ENCODE measurements at places on chromosomes 2 and 18.

GRCh38 chr2:7419814-7420311, 502.7 kb downstream of the RNF144A start:
- no peak for DNase-seq

GRCh38 chr2:102788216-102788884, 26.5 kb downstream of the TMEM182 start:
- DNase-seq, result no peak

- no peak for DNase-seq
These were observed 35.6 kb upstream of the PNPT1 start for GRCh38 chr2:55729136-55729685.

DNA sequence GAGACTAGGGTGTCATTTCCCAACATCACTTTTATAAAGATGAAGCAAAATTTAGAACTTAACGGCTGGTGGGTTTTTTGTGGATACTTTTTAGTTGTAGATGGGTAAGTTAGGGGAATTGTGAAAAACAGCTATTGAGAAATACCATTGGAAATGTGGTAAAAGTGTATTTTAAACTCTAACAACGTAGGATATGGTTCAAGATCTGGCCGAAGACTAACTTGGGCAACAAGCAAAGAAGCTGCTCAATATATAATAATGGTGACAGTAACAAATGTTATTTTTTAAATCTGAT, 1.6 kb downstream of the DNAH7 start:
- no peak for DNase-seq

DNA sequence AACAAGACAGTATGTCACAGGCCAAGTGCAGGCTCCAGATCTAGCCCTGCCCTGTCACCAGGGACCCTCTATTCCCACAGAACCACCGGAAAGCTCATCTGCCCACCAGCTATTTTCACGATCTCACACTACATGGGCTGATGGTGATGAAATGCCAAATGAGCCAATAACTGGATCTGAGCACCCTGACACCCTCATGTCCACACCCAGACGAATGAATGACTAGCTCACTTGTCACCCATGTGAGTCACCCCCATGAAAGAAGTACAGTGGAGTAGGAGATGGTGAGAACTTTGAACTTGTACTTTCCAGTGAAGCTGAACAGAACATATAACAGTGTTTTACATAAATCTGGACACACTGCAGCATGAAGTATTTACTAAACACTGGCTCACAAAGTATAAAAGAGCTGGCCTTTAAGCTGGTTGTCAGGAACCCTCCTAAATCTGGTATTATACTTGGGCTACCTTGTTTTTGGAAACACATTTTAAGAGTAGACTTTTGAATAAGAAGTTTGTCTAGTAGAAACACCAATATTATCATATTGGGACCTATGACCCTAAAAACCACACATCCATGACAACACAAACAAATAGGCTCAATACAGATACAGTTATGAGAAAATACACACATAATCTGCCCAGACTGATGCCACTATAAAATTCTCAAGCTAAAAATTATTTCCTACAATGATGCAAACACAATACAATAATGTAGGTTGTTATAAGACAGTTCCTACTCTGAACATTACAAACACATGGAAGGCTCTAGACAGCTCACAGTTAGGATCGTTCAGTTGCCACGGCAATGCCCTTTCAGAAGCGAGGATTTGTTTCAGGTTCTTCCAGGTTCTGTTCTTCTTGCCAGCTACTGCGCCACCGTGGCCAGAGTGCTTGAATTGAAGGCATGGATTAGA, 19.0 kb downstream of the INO80C start:
- DNase-seq, result no peak

DNA sequence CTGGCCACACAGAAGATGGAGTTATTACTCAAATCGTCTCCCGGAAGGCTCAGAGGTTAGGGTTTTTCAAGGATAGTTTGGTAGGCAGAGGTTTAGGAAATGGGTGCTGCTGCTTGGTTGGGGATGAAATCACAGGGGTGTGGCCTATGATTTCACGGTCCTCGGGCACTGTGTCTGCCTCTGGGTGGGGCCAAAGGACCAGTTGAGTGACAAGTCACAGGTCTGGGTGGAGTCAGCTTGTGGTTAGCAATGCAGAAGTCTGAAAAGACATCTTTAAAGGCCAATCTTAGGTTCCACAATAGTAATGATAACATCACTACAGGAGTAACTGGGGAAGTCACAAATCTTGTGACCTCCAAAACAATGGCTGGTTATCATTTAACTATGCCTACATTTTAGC, 387.8 kb downstream of the ZNF521 start:
- DNase-seq, result no peak

- DNase-seq, result no peak
These were observed 41.3 kb upstream of the CHMP1B start for GRCh38 chr18:11809895-11810294.

GRCh38 chr2:38076710-38077430, 919 bp upstream of the CYP1B1 start:
- DNase-seq, result no peak

- no peak for DNase-seq
These were observed 23.9 kb downstream of the SESTD1 start for GRCh38 chr2:179240481-179241451.

- DNase-seq, result no peak
These were observed 505.4 kb upstream of the MYT1L start for GRCh38 chr2:2836343-2837070.

DNA sequence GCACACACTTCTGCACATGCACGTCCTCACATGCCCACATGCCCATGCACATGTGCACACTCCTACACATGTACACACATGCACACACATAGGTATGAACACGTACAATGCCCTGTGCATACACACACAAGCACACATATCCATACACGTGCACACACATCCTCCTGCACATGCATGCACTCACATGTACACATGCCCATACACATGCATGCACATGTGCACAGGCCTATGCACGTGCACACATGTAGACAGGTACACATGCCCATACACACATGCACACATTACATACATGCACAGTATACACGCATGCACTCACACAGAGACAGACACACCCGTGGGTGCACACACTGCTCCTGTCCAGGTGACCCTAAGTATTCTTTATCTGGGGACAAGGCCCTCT, 34.3 kb downstream of the GPC1 start:
- no peak for DNase-seq

DNA sequence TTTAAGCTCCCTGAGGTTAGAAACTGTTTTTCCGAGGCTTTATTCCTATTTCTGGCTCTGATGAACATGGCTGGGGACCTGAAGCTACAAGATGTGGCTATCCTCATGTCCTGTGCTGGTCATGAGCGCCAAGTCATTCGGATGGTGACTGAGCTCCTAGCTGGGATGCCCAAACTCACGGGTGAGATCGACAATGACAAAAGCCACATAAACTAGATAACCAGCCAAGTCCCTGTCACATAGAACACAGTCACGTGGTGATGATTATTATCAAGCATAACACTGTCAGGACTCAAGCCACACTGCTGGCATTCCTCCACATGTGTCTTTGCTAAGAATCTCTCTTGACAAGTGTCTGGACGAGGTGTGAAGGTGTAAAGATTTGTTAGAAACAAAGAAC, 274.9 kb downstream of the CLIP4 start:
- DNase-seq, result no peak

- DNase-seq, result peak; percentile 76
These were observed 43.5 kb downstream of the FBLN7 start for GRCh38 chr2:112181571-112182290.

- no peak for DNase-seq
These were observed 45.6 kb upstream of the ARHGAP15 start for GRCh38 chr2:143083636-143084035.

DNA sequence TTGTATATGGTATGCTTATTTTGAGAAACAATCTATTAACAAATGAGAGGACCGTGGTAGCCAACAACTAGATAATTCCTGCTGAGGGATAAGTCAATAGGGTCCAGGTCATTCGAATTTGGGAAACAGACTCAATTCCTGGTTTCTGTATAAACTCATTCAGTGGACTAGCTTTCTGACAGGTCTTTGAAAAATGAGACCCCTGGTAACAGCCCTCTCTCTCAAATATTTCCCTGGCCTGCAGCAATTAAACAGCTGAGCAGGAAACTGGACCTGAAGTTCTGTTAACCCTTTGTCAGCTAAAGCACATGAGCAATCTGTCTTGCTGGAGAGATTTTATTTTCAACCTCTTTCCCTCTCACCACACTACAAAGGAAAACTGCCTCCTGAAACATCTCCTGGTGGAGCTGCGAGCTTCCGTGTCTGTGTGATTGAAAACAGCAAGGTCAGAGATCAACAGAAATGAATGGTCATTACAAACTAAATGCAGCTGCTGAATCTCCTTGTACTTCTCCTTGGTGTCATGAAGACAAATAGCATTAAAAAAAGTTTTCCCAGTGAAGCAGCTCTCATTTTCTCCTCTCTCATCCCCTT, 70.3 kb upstream of the CCDC85A start:
- DNase-seq, result no peak

GRCh38 chr2:235952714-235953113, 215.5 kb downstream of the GBX2 start:
- DNase-seq, result no peak

GRCh38 chr18:5175378-5175777, 21.7 kb downstream of the AKAIN1 start:
- no peak for DNase-seq

- no peak for DNase-seq
These were observed 268.9 kb downstream of the SP3 start for GRCh38 chr2:173696274-173696673.

DNA sequence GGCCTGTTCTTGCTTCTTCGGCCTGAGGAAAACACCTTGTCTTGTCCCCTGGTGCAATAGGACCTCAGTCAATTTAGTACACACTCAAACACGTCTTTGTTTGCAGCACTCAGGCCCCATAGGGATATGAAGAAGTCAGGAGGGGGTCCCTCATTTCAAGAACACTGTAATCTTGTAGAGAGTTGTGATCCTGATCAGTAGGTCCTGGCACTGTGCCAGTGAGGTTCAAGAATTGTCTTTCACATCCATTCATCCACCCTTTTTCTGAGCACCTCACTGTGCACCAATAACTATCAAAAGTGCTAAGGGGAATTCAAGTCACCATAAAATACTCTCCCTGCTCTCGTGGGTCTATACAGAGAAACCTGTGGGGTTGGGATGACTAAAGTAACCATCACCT, 131.4 kb upstream of the LHCGR start:
- no peak for DNase-seq

DNA sequence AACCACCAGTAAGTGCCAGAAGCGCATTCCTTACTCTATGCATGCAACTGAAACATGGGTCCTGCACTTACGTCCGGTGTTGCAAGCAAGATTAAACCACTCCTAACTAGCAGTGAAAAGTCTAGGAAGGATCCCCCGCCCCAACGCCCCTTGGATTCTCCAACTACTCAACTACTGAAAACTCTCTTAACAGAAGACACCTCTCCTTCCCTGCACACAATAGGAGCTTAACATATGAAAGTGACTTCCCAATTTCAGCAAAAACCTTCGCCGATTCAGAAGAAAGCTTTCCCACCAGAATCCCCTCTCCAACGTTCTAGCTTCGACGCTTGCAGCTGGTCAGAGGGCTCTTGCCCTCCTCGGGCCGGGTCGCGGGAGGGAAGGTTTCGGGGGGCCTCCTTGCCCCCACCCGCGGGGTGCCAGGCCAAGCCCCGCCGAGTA, 578 bp downstream of the IWS1 start:
- DNase-seq, result no peak

DNA sequence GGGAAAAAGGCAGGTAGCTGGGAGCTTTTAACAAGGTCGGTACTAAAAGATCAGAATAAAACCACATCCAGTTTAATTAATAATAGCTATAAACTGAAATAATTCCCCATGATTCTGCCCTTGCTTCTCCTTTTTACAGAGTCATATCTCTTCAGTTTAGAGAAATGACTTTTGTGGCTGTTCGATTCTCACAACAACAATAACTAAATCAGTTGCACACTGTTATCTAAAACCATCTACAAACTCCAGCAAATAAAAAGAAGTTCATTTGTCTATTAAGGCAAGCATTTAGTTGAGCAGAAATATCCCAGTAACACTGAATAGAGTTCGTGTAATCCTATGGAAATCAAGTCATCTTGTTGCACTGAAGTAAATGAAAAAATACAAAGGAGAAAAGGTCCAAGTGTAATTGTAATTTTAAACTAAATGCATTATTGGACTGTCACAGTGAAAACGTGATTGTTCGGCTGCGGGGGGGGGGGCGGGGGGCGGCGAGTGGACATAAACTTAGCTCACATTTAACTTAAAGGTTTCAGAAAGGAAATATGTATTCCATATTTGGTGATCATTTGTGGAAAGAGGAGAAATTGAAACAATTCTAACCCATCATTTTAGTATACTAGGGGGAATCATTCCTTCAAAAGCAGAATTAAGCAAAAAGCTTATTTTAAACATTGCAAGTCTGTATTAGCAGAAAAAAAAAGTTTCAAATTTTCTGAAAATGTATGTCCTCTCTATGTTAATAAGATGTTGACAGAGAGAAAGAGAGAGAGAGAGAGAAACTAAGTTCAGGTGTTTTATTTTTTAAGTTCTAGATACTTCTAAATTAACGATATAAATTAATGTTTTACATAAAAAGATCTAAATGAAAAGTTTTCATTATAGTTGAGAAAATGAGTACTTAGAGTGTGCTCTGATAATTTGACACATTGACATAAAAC, 144.5 kb downstream of the MEIS1 start:
- DNase-seq, result no peak

DNA sequence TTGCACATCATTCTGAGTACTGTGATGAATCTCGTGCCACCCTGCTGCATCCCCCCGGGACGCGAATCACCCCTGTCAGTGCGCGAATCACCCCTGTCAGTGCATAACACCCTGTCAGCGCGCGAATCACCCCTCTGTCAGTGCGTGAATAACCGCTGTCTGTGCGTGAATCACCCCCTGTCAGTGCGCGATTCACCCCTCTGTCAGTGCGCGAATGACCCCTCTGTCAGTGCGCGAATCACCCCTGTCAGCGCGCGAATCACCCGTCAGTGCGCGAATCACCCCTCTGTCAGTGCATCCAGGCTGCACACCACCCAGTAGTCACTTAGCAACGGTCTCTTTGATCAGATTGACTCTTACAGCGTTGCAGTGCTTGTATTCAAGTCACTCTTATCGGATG, 134.4 kb upstream of the TPO start:
- DNase-seq, result no peak

GRCh38 chr2:218924757-218925156, 34.7 kb upstream of the CDK5R2 start:
- DNase-seq, result no peak

GRCh38 chr2:69335311-69335710, 51.7 kb downstream of the GFPT1 start:
- DNase-seq, result no peak

DNA sequence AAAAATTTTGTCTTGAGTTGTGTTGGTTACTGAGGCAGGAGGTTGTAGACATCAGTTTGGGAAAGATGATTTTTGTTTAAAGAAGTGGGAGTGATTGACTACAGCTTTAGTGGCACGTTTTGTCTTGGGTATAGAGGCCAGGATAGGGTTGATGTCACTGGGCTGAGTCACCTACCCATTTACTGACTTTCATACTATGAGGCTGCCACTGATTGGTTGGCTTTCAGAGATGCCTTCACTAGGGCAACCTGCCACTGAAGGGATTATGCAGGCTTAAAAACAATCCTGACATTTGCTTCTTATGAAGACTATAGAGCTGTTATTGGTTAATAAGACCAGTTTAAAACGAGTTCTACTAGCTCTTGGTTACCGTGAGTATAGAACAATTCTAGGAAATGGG, 479.1 kb downstream of the SOX11 start:
- DNase-seq, result no peak

GRCh38 chr2:165114346-165114939, 89.4 kb downstream of the SCN3A start:
- no peak for DNase-seq

GRCh38 chr2:33765122-33765521, 166.0 kb upstream of the FAM98A start:
- no peak for DNase-seq

Measured in central memory CD4-positive, alpha-beta T cell (primary cell).